Aortic smooth muscle cell (primary cell): ENCODE measurements at places on chromosomes 6 and 20. TPM values are rescaled to one million over a fixed set of nuclear protein-coding genes. Genes with fewer than 3 reads are reported as not detected.

The ANKRD66 gene
- not detected in 2 replicates for total RNA-seq

The C6orf58 gene
- total RNA-seq: 0.06 TPM in 1 of 2 replicates, not detected in the other

The SIRPB1 gene
- total RNA-seq: not detected in 2 replicates

The NKAPL gene
- 1.9 and 2.4 TPM in 2 replicates for total RNA-seq

The CLIC5 gene
- total RNA-seq: not detected in 2 replicates
